Activated CD8-positive, alpha-beta memory T cell treated with anti-CD3 and anti-CD28 coated beads, Interleukin-2, amount 50 U/mL, for 4 hours (primary cell): ENCODE measurements at places on chromosomes 2 and 18.
A peak's percentile ranks its signal among the peaks of the same experiment; 100 is the strongest.

GRCh38 chr2:114192362-114192761 lies 250.1 kb upstream of the DPP10 start:
- no peak for DNase-seq

- no peak for DNase-seq
Observed at GRCh38 chr2:9558948-9559381, 3.3 kb upstream of the ADAM17 start.

- no peak for DNase-seq
Observed at GRCh38 chr18:3306391-3306790, 44.5 kb downstream of the MYL12B start.

GRCh38 chr2:234435836-234436481 lies 60.9 kb downstream of the ARL4C start:
- DNase-seq = no peak

DNA sequence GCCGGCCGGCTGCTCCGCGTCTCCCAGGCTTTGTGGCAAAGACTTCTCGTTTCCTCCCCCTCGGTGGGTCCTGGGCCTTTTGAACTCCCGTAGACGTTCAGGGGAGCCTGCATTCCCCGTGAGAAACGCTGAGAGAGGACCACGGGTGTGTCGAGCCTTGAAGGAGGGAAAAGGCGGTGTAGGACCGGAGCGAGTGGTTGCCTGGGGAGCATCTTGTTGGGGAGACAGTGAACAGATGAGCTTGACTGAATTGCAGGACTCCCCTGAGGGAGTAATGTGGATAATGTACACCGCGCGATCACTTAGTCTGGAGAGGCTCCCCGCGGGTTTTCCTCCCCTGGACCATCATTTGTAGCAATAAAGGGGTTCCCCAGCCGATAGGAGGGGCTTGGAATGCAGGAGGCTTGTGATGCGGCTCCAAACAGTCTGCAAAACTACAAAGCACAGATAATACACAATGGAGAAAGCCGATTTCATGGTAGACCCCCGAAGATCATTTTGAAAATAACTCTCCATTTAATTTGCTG lies 769 bp downstream of the ALMS1 start:
- DNase-seq = no peak

DNA sequence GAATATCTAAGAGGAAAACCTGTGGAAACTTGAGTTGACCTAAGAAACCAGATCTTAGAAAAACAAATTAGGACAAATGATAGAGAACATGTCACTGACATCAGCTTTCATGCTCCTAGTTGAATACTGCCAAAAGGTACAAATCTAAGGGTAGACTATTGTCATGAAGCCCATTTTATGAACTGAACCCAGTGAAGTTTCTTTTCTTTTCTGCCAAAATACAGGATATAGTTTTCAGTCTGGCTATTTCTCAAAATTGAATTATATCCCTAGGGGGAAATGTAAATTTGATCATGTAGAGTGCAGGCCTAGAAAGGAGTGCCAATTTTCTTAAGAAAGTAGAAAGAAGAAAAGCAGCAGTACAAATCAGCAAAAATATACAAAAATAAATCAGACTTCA lies 46.6 kb downstream of the FSIP2 start:
- no peak for DNase-seq

DNA sequence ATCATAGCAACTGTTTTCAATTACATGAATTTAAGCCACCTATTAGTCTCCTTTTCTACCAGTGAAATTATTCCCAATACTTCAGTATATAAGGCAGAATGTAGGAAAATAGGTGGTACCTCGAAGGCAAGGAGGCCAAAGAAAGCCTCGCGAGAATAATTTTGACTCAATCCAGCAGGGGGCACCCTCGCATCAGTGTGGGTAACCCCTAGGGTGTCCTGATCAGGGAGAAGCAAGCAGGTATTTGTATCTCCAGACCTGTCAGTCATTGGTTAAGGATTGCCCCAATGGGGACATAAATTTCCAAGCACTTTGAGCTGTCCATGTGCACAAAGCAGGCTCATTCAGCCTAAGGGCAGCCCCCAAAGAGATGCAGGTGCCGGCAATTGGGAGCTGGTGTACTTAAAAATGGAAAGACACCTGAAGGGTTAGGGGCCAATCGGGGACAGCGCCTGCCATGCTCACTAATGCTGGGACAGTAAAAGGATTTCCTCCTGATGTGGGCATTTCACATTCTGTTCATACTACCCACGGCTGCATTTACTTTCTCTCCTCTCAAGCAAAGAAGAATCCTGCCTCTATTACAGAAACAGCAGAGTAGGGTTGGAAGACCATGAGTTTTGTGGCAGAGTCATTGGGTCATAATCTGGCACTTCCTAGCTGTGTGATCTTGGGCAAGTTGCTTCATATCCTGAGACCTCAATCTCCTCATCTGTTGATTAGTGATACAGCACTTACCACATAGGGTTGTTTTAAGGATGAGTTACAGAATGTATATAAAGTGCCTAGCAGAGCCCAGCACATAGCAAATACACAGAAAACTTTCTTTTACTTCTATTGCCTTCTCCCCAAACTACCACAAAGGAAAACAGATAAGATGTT lies 136.1 kb downstream of the ICOS start:
- DNase-seq = peak; percentile 54

GRCh38 chr2:216539791-216540241 lies 41.2 kb downstream of the RPL37A start:
- DNase-seq = no peak

GRCh38 chr2:230759481-230760167 lies 47.0 kb downstream of the CAB39 start:
- no peak for DNase-seq

- DNase-seq = peak; percentile 16
Observed at GRCh38 chr18:21897811-21898210, 157.2 kb downstream of the MIB1 start.

DNA sequence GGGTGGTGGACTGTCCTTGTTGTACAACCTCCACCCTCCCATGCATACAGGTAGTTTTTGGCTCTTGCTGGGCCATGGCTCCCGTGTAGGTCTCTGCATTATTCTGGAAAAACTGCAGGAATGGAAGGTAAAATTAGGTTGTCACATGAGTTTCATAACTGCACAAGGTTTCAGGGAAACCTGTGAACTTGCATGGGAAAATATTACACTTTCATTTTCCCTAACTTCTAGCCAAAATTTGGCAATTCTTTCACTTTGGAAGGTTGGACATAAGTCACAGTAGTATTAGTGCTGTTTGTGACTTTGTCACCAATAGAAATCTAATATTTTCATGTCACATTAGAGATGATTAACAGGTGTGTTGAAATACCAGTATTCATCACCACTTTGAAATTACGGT lies 118.1 kb upstream of the MGAT5 start:
- DNase-seq = no peak

DNA sequence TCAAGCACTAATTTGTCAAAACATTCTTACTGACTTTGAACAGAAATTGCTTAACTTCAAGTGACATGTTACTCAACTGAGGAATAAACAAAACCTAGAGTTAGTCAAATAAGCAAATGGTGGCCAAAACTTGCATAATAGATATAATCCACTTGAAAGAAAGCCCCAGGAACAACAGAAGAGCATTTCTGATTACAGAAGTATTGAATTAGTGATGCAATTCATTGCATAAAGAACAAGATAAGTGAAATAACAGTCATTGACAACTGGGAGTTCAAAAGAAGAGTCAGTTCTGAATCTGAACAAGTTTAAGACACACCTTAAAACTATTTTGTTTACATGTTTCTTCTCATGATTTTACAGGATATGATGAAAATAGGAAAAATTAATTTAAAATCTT lies 30.8 kb downstream of the COBLL1 start:
- DNase-seq = no peak

GRCh38 chr2:5364361-5364760 lies 327.8 kb upstream of the SOX11 start:
- DNase-seq = no peak

- DNase-seq = no peak
Observed at GRCh38 chr2:3779496-3780049, 76.2 kb downstream of the DCDC2C start.

GRCh38 chr2:51505533-51505932 lies 473.6 kb upstream of the NRXN1 start:
- no peak for DNase-seq

- no peak for DNase-seq
Observed at GRCh38 chr2:85911097-85911496, 22.3 kb upstream of the ST3GAL5 start.

DNA sequence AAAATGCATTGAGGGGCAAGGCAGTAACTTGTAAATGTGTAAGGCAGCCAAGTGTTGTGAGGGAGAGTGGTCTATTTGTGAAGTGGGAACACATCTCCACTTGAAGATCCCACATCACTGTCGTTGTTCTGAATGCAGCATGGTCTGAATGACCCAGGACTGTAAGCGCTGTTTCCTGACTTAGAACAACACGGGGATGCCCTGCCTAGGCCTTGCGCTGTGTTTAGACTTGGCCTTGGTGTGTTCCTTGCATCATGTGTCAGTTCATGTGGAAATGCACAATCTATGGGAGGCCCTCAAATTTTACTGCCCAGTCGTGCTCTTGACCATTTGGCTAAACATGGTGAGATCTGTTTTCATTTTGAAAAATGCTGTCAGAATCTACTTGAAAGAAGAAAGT lies 205.1 kb downstream of the SOX11 start:
- DNase-seq = no peak

DNA sequence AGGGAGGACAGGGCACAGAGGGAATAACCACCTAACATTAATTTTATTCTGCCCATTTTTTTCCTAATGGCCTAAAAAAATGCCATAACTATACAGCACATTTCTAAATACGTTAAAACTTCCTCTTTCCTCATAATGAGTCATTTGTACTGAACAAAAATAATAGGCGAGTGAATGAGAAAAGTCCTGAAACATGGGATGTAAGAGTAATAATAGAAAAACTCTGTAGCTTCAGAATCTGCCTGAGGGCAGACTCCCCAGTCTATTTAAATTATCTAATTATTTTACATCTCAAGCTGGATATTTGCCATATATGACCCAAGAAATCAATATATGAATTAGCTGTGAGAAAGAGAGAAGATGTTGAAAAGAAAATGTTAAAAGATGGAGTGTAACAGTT lies 285.1 kb downstream of the TMX3 start:
- DNase-seq = no peak

GRCh38 chr2:28282248-28282647 lies 110.4 kb upstream of the FOSL2 start:
- DNase-seq = no peak
